ENCODE measurements at places on chromosomes 6 and 20.

DNA sequence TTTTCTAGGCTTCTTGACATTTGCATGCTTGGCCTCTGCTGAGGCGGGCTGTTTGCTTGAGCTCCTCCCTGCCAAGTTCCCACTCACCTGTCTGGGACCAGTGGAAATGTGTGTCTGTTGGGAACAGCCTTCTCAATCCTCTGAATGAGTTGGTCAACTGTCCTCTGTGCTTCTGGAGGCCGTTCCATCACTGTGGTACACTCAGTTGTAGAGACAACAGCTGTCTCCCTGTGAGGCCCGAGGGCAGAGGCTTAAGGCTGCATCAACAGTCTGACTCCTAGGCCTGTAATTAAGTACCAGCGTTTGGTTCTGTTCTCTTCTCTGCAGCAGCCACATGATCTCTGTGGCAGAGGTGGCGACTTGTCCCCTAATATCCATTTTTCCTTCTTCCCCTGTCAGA is 110.9 kb downstream of the CDC5L start:
- DNase-seq: no peak

GRCh38 chr6:11803591-11803971 is 25.0 kb upstream of the ADTRP start:
- no peak for DNase-seq

- DNase-seq: no peak
These were observed 942 bp downstream of the ACAT2 start for GRCh38 chr6:159762681-159763293.

GRCh38 chr6:27812805-27813492 is 99.2 kb downstream of the OR2B2 start:
- DNase-seq: no peak

DNA sequence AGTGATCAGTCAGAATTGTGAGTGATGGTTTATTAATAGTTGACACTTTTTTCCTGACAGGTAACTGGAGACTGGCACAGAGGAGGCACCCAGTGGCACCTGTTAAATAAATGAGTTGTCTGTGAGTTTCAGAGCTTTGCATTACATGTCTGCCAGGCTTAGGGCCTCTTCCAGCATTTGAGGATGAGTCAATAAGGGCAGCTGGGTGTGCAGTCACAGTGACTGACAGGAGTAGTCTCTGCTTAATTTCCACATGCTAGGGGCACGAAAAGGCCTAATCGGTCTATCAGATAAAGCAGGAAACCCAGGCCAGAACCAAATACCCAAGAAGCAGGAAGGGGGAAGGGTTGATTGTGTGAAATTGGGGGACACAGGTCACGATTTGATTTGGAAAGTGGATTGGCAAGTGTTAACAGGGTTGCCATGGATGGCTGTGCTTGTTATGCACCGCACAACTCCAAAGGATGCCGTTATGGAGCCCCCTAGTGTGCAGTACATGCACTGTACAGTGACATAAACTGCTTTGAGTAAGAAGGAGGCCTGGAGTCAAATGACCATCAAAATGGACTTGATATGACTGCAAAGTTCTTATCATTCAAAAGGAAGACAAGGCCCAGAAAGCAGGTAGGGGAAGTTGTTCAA is 111.9 kb upstream of the GGTLC1 start:
- peak; percentile 58 for DNase-seq

DNA sequence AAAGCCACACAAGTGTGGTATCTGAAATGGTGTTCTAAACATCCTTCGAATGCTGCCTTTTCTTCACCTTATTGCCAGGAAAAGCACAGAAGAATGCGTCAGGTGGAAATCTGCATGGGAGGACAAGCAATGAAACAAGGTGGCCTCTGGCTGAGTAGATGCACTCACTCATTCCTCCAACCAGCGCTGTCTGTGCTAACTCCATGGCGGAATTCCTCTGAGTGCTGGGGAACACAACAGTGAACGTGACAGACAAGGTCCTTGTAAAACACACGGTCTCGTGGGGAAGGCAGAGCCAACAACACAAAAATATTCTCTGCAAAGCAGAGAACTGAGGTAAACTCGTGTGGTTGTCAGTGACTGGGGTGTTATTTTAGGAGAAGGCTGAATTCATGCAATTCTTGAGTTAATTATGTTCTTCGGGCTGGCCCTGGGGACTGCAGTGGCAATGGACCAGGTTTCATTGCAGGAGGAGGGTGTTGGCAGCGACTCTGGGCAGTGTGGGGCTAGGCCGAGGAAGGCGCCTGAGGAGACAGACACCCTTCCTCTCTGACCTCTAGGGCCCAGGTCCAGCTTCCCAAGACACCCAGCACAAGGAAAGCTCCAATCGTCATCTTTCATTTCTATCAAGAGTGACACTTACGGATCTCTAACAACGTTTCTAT is 339.7 kb downstream of the PRKN start:
- no peak for DNase-seq

- DNase-seq: no peak
These were observed 80.6 kb downstream of the ATG5 start for GRCh38 chr6:106244931-106245330.

DNA sequence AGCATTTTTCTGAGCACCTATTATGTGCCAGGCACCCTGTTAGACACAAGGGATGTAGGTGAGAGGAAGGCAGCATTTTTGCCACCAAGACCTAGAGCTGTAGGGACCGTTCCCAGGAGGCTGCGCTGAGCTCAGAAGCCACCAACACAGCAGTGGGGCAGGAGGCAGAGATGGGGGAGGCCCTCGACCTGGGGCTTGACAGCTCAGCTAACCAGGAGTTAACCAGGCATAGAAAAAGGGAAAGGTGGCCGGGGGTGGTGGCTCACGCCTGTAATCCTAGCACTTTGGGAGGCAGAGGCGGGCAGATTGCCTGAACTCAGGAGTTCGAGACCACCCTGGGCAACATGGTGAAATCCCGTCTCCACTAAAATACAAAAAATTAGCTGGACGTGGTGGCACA is 29.5 kb downstream of the KIF25 start:
- DNase-seq: no peak

DNA sequence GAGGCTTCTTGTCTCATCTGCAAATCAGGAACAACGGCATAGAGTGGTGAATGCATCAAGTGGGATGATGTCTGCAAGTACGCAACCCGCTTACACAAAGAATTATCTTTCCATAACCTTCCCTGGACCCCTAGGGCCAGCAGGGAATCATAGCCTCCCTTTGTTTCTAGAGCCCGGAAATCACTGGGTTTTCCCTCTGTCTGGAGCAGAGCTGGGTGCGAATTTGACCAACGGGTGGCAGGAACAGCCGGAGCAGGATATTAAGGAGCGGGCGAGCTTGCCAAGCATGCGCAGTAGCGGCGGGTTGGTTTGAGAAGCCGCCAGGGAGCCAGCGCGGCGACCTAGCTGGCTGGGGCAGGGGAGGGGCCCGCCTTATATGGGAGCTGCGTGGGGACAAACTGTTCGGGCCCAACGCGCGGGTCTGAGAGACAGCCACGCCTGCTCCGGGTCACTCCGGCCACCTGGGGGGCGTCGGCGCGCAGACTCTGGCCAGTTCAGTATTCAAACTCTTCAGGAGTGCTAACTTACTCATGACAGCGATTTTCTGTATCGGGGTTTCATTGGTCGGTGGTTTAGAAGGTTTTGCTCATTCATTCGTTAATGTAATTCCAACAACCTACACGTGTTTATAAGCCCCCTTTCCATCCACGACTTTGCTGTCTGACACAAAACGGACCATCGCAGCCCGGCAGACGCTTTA is 1.6 kb upstream of the KIF16B start:
- DNase-seq: peak; percentile 83

- DNase-seq: no peak
These were observed 52.7 kb downstream of the GOPC start for GRCh38 chr6:117549611-117550010.

DNA sequence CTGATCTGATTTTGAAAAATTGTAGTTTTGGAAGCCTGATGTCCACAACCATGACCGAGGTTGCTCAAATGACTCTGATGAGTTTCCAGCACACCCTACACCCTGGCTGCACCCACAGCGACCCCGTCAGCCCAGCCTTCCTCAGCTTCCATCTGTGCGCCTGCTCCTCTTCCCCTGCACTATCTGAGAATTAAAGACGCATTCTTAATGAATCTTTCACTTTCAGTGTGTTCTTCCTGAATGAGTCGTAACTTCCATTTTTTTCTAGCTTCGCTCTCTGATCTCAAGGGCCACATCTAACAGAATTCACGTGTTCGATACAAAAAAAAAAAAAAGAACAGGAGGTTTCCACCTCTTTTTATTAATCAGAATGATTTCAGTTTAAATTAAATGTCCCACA is 21.3 kb upstream of the RREB1 start:
- DNase-seq: peak; percentile 14

GRCh38 chr6:108435391-108435790 is 125.3 kb upstream of the FOXO3 start:
- no peak for DNase-seq

- DNase-seq: no peak
These were observed 58.0 kb upstream of the TFB1M start for GRCh38 chr6:155372256-155372655.

GRCh38 chr20:11838076-11838636 is 79.5 kb upstream of the BTBD3 start:
- DNase-seq: no peak

- peak; percentile 59 for DNase-seq
These were observed 12.7 kb upstream of the EFHC1 start for GRCh38 chr6:52407467-52407866.

GRCh38 chr6:12733876-12734275 is 17.3 kb downstream of the PHACTR1 start:
- DNase-seq: no peak

- no peak for DNase-seq
These were observed 9.2 kb upstream of the ZNF831 start for GRCh38 chr20:59154317-59155013.

- no peak for DNase-seq
These were observed 492.5 kb upstream of the MANEA start for GRCh38 chr6:95084867-95085266.

- no peak for DNase-seq
These were observed 170.4 kb downstream of the PHF3 start for GRCh38 chr6:63805808-63806572.

DNA sequence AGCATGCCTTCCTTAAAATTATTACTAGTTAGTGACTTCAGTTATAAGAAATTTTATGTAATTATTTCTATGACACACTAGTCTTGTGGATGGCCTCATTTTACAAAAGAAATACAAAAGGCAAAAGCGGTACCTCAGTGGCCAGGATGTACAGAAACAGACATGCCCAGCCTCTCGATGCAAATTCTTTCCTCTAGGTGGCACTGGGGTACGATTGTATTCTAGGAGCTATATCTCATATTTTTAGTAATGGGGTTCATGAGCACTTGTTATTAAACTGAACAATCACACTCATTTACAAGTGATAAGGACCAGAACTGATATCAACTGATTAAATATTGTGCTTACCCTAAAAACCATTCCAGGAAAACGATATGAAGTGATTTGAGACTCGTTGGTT is 59.8 kb downstream of the SOD2 start:
- peak; percentile 60 for DNase-seq

DNA sequence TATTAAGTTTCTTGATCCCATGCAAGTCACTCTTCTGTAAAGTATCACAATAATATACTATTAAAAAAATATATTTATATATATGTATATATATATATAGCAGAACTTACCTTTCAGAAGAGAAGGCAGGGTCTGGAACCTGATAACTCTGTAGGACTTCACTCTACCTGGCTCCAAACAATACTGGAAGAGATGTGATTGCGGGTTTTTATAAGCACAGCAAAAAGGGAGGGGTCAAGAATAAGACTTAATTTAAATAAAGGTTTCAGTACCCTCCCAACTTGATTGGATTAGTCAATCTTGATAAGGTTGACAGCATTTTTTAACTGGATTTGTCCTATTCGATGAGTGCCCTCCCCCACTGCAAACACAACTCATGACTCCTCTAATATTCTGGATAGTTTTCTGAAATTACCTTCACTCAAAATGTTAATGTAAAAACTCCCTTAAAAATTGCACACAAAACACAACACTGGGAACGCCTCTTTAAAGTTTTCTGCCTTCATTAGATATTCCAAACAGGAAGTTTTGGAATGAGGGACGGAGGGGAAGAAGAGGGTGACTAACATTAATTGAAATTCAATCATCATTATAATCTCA is 4.0 kb upstream of the ZNF217 start:
- DNase-seq: no peak

DNA sequence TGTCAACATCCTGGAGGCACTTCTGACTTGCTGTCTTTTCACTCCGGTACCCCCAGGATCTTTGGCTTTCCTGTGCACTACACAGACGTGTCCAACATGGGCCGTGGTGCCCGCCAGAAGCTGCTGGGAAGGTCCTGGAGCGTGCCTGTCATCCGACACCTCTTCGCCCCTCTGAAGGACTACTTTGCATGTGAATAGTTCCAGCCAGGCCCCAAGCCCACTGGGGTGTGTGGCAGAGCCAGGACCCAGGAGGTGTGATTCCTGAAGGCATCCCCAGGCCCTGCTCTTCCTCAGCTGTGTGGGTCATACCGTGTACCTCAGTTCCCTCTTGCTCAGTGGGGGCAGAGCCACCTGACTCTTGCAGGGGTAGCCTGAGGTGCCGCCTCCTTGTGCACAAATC is 12.0 kb upstream of the MAPRE1 start:
- peak; percentile 76 for DNase-seq

- DNase-seq: no peak
These were observed 13.8 kb upstream of the MYL9 start for GRCh38 chr20:36527331-36528125.

- DNase-seq: no peak
These were observed 64.0 kb downstream of the TCP11 start for GRCh38 chr6:35076997-35077712.

- DNase-seq: no peak
These were observed 93.0 kb upstream of the DOK5 start for GRCh38 chr20:54382419-54382818.

DNA sequence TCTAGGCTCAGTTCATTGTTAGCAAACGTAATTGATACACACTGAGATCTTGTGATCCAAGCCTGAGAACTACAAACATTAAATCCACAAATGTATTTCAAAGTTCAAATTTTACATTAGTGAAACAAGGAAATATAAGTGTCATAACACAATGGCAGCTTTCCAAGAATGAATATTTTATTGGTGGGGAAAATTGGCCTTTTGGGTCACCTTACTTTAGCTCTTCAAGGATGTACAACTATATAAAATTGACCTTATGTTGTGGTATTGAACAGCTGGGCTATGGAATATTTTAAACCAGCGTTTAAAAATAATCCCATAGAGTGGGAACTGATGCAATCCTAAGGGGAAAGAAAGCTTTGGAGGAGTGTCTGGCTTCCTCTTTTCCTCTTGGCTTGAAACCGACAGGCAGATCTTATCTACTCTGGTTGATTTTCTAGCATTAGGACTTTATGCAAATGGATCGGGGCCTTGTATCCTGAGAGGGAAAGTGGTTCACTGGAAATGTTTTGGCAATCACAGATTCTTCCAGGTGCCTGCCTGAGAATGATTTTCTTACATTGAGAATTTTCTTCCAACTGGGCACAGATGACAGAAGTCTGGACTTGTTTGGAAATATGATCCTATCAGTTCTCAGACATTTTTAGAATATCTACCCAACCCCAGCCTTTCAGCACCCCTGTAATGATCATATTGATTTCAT is 184.8 kb upstream of the ECI2 start:
- DNase-seq: no peak
